ENCODE measurements at places on chromosomes 3 and 15. TPM values are rescaled to one million over a fixed set of nuclear protein-coding genes. Genes with fewer than 3 reads are reported as not detected.

Gene PRRT3
- 16.8 TPM for total RNA-seq

DNA sequence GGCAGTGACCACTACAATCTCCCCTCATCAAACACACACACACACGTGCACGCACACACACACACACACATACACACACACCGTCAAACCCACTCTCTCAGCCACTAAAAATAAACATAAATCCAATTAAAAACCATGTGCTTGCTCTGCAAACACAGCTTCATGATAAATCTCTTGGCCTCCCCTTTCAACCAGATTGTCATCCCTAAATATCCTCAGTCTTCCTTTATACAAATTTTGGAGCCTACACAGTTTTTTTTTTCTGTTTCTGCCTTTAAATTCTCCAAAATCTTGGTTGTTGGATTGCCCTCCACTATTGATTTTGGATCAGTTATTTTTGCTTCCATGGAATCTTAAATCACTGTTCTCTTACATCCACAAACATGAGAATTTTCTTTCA is 245.6 kb downstream of the SATB1 start:
- DNase-seq = no peak

DNA sequence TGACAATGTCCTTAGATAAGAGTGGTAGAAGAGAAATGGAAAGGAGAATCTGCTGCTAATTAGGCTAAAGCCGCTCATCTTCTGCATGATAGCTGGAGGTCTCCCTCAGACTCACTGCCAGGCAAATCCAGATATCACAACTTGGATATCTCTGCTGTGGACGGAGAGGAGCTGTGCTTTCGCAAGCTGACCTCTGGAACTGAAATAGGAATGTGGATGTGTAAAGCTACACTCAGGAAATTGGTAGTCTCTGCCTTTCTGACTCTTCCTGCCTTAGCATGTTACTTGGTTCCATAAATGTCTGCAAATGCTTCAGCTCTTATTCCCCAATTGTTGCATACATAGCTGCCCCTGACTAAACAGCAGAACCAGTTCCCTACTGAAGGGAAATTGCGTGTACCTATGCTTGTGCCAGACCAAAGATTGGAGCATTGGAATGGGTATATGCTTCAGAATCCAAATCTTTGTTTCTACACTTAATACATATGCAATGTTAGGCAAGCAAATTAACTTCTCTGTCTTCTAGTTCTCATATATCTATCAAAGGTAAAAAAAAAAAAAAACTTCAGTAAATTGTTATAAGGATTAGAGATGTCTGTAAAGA is 74.7 kb upstream of the ROBO2 start:
- no peak for DNase-seq

Gene IL5RA
- total RNA-seq = 0.12 TPM

DNA sequence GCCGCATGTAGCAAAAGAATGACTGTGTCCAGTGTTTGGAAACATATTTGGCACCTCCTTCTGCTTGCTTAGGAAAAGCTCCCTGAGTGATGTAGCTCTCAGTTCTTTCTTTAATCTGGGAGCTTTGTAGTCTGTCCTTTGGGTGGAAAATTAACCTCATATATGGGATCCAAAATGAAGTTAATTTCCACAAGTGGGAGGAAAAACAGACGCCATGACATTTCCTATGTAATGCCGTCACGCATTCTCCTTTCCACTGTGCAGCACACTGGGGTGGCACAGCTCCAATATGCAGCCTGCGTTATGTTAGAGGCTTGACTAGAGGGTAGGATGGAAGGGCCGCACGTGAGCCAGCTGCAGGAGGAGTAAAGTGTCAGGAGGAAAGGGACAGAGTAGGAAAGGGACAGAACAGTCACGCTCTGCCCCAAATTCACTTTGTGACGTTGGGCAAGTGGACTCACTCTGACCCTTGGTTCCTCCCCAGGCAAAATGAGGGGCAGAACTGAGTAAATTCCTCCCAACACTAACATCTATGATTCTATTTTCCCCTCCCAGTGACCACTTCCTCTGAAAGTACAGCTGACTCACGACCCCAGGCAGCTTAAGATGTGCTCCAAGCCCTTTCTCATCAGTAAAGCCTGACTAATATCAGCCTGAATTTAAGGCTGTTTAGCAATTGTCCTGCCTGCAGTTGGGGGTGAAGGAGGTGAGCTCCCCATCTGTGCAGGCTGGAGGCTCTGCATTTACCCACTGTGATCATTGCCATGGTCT is 176.5 kb upstream of the PFN2 start:
- DNase-seq = no peak

GRCh38 chr3:188940573-188940932 is 231.2 kb upstream of the TPRG1 start:
- no peak for DNase-seq

GRCh38 chr3:157226173-157226847 is 66.4 kb upstream of the CCNL1 start:
- DNase-seq = no peak

DNA sequence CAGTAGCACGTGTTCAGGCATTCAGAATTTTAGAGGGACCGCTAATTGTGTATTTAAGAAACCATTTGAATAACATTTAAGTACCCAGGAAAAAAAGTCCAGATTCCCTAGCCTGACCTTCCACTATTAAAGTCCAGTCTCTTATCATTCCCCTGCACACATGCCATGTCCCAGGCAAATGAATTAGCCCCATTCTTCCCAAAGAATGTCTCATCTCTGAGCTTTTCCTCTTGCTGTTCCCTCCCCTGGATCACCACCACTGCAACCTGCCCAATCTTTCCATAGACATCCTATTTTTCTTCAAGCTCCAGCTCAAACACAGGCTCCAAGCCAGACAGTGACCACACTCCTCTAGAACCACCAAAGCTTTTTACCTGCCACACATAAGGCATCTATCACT is 25.9 kb downstream of the PLD1 start:
- DNase-seq = no peak

DNA sequence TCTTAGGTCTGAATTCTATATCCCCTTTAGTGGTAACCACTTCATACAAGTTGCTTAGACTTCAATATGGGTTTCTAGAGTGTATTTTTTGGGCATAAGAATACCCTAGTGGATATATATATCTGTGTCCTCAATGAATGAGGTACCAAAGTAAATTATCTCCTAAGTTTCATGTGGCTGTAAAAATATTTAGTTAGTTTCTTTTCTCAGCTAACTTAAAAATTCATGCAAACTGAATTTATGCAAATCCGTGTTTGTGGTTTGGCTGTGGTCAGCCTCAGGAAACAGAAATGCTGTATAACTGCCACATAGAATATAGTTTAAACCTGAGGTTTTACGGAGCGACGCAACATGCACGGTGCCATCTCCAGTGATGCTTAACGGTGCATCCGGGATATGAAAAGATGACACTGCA is 80.3 kb downstream of the PEX5L start:
- DNase-seq = peak; percentile 35

DNA sequence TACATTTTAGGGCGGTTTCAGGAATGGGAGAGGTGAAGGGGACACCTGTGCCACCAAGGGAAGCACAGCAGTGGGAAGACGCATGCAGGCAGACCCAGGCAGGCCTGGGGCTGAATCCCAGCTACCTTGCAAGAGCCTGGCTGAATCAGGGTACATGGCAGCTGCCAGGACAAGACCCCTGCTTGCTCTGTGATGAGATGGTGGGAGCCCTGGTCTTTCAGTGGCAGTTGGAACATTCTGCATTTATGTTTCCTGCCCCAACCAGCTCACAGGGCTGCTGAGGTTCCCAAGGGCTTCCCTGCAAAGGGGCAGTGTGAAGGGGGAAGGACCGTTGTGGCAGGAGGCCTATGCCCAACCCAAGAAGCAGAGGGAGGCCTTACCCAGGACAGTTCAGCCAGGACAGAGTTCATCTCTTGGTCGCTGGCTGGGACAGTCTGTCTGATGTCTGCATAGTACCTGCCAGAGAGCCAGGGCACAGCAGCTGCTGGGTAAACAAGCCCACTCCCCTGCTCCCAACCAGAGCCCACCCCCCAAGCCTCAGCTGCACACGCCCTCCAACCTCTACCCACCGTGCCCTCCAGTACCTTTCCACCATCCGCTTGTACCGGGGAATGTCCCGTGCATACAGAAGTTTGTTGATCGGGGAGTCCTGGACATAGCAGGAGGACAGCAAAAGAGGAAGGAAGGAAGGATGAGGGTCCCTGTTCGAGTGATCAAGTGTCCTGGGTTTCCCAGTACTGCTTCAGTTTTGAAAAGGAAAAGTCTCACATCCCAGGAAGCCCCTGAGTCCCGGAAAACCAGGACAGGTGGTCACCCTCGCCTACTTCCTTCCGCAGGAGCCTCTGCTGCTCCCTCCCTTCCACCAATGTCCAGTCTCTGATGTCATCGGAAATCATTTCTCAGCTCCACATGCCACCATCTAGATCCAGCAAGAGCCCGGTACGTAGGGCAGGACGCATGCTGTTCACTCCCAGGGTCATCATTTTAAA is 23.1 kb downstream of the PLXNB1 start:
- DNase-seq = no peak

Gene TMEM40
- not detected for total RNA-seq

- no peak for DNase-seq
Observed at GRCh38 chr3:126018995-126019394, 50.0 kb downstream of the ROPN1B start.

- DNase-seq = no peak
Observed at GRCh38 chr3:123821920-123822319, 62.2 kb downstream of the MYLK start.

Gene DBR1
- total RNA-seq = 31.0 TPM

DNA sequence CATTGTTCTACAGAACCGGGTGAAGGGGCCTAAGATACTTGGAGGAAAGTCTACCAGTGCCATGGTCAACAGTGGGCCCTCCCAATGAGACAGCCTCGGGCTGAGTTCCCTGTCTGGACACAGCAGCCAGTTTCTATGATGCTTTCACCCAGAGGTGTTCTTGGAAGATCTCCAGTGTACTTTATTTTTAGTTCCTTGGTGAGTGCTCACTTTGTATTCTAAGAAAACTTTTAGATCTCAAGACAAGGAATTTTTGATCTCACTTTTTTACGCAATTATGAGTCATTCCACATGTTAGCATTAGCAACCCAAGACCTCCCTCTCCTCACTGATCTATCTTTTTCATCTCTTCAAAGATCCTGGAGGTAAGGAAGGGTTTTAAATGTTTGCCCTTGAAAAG is 287.7 kb downstream of the RORA start:
- DNase-seq = no peak

- DNase-seq = no peak
Observed at GRCh38 chr15:95556225-95556624, 774.3 kb upstream of the NR2F2 start.

DNA sequence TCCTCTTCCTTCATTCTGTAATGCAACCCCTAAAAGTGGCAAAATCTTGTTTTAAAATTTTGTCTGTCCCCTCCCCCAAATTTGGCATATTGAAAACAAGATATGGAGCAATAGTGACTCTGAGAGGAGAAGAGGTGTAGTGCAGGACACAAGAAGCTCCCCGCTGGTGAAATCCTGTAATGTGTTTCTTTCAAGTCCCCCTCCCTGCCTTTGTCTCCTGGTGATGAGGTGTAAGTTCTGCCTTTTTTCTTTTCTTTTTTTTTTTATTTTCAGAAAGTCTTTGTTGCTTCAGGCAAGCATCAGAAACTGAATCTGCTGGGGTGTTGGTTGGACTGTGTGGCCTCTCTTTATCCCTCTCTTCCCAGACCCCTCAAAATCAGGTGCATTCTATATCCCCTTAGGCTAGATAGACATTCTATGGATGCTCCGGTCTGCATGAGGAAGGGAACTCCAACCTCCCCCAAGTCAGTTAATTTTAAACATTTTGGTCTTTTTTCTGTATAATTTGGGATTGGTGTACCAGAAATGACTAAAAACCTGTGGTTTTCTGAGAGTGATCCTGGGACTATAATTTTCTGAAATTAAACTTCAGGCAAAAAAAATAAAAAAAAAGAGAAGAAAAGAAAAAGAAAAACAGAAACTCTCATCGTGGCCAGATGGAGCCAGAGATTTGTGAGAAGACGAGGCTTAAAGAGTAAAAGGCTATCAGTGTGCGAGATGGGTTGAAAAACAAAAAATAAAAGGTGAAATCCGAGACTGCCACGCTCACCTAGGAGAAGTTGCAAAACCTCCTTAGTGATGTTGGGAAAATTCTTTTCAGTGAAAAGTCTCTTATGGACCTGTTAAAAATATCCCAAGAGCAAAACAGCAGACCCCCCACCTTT is 21.4 kb downstream of the ACKR2 start:
- DNase-seq = no peak

Gene CPNE4
- 0.10 TPM for total RNA-seq

DNA sequence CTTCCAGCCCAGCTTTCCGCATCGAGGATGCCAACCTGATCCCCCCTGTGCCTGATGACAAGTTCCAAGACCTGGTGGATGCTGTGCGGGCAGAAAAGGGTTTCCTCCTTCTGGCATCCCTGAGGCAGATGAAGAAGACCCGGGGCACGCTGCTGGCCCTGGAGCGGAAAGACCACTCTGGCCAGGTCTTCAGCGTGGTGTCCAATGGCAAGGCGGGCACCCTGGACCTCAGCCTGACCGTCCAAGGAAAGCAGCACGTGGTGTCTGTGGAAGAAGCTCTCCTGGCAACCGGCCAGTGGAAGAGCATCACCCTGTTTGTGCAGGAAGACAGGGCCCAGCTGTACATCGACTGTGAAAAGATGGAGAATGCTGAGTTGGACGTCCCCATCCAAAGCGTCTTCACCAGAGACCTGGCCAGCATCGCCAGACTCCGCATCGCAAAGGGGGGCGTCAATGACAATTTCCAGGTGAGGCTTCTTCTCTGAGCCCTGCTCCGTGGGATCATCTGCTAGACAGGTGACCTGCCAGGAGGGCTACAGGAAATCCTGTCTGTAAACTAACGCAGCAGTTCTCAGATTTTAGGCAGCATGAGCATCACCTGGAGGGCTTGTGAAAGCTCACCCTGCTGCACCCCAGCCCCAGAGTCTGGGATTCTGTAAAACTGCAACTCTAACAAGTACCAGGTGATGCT is 1.6 kb downstream of the THBS1 start:
- DNase-seq = no peak

DNA sequence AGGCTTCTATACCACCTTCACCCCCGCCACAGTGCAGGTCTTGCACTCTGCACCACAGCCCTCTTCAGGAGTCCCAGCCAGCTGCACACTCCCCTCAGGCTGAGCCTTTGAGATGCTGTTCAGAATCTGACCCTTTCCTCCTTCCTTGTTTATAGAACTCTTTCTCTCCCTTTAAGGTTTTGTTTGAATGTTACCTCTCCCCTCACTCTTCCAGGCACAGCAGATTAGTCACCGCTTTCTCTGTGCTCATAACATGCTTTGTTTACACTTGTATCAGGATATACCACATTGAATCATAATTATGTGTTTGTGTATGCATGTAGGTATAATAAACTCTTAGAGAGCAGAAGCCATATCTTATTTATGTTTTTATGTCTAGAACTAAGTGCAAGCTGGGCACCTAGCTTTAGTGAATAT is 168.4 kb upstream of the BCL6 start:
- no peak for DNase-seq

Gene CD80
- total RNA-seq = 18.1 TPM

GRCh38 chr15:70870051-70870450 is 16.1 kb upstream of the LARP6 start:
- DNase-seq = no peak

- no peak for DNase-seq
Observed at GRCh38 chr3:62134061-62134496, 239.3 kb downstream of the FEZF2 start.

Gene SCAMP5
- total RNA-seq = 2.0 TPM

Gene PAQR5
- total RNA-seq = 0.12 TPM

Gene ISLR
- total RNA-seq = not detected

Gene OCA2
- total RNA-seq = not detected

Gene SCN5A
- not detected for total RNA-seq

Gene CPA3
- total RNA-seq = not detected
